ENCODE measurements at places on chromosomes 13 and 19.
A peak's percentile ranks its signal among the peaks of the same experiment; 100 is the strongest.

GRCh38 chr19:49085020-49085867, at the start of gene SNRNP70:
Gene SNRNP70 (plus strand): TSS chr19:49085451. CDS start chr19:49086415, 964 bp downstream.
- DNase-seq: peak; percentile 100

DNA sequence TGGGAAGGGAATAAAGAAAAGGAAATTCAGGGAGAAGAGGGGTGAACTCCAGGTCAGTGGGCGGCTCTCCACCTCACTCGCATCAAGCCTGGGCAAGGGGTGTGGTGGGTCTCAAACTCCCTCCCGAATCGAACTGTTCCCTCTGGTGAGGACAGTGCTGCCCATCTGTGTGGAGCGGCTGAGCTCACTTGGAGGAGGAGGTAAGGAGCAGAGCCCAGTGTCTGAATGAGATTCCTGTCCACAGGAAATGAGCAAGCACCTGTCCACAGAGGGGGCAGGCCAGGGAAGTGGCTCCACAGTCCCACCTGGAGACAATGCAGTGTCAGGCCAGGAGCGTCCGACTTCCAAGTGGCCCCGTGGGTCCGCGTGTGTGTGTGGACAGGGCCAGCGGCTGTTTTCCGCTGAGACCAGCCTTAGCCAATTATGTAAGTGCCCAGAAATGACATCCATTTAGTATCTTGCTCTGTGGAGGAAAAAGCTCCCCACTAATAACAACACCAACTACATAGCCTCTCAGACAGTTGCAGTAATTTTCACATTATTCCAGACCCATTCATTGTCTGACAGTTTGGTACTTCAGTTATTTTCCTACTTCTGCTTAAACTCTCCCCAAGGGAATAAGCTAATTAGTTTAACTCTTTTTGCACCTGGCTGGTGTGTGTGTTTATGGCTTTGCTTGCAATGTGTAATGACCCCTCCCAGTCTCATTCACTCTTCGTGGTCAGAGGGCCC, 114.6 kb downstream of the SOX1 start:
- no peak for DNase-seq

DNA sequence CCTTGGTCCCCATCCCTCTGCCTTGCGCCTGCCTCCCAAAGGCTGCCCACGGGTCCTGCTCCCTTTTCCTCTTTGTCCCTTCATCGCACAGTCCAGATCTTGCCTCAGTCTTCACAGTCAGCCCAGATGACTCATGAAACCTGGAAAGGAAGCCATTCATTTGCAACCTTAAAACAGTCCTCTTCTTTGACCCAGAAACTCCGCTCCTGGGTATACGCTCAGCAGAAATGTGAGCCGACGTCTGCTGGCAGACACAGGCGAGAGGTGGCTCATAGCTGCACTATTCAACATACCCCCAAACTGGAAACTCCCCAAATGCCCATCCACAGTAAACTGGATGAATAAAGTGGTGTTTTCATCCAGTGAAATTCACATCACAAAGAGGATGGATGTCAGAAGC, 13.6 kb upstream of the PEPD start:
- peak; percentile 64 for DNase-seq

- no peak for DNase-seq
These were observed 15.8 kb upstream of the OR7A17 start for GRCh38 chr19:14901675-14902260.

DNA sequence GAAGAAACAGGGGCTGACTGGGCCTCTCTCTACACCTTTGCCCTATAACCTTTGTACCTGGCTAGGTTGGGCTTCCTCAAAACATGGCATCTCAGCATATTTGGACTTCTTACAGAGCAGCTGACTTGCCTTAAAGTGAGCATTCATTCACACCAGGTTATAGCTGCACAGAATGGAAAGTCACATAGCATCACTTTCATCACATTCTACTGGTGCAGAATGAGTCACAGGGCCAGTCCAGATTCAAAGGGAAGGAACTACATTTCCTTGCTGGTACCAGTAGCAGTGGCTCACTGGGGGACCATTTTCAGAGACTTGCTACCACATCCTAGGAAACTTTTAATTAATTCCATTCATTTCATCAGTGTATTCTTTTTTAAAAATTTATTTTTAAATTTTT, 20.3 kb upstream of the TPTE2 start:
- no peak for DNase-seq

- no peak for DNase-seq
These were observed 458.7 kb downstream of the ZNF536 start for GRCh38 chr19:30830875-30831274.

GRCh38 chr13:110815471-110816204, 99.2 kb downstream of the ANKRD10 start:
- peak; percentile 15 for DNase-seq

DNA sequence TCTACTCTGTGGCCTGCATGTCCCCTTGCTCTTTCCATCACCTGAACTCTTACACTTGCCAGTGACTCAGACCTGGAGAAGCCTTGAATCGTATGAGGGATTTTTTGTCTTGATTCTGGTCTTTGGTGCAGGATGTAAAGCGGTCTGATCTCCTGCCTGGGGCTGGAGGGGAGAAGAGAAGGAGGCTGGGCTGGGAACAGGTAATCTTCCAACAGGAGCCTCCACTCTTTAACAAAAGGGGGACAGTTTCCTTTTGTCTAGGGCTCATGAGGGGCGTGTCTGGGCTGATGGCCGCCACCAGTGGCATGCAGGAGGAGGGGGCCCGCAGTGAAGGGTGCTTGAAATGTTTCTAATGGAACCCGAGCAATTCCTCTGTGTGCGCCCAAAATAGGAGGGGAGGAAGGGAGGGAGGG, 24.7 kb downstream of the NFIX start:
- DNase-seq: peak; percentile 62

DNA sequence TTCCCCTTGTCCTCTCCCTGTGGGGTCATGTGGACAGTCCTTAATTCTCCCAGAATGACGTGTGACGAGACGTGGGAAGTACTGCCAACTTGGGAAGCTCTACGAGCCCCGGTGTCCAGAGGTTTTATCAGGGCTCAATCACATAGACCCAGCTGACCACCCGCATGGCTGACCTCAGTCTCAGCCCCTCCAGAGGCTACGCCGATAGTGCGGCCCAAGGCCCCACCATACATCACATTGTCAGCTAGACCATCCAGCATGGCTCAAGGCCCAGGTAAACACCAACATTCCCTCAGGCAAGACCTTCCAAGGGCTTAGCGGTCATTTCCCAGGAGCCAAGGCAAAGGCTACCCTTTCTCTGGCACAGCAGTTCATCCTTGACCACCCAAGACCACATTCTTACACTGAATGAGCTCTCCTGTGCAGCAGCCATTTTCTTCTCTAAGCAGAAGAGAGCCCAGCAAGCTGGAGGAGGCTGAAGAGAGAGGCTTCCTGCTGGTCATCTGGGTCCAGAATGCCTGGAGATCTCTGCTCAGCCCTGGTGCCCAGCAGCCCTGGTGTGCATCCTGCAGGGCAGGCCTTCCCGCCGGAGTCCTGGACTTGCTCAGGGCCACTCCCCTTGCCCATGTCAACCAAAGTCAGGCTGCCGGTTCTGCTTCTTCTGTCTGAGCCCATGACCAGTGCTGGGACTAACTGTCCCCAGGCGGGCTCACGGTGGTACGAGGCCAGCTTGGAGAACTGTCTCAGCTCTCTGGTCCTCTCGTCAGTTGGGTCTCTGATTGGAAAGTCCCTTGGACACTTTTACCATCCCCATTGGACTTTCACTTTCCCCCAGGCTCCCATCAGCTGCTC, 7.9 kb upstream of the F10 start:
- no peak for DNase-seq

- no peak for DNase-seq
These were observed 61.8 kb downstream of the ZNF723 start for GRCh38 chr19:22893855-22894270.

- DNase-seq: no peak
These were observed 15.2 kb downstream of the ZNF331 start for GRCh38 chr19:53553156-53553555.

GRCh38 chr13:58806401-58806800, 1174.9 kb downstream of the PCDH17 start:
- no peak for DNase-seq

DNA sequence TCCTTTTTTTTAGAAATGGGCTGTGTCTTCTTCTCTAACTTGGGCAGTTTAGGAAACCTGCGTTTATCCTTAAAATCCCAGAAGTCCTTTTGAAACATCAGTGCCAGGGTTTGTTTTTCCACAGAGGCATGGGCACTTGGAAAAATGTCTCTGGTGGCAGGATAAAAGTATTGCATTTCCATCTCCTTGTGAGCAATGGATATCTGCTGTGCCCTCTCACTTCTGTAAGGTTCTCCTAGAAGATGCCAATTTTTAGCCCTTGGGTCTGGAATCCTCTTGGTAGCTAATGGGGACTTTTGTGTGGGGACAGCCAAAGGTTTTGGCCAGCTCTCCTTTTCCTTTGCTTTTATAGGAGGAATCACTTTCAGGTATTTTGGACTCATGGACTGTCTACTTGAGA, 21.0 kb downstream of the WDR87 start:
- DNase-seq: no peak

DNA sequence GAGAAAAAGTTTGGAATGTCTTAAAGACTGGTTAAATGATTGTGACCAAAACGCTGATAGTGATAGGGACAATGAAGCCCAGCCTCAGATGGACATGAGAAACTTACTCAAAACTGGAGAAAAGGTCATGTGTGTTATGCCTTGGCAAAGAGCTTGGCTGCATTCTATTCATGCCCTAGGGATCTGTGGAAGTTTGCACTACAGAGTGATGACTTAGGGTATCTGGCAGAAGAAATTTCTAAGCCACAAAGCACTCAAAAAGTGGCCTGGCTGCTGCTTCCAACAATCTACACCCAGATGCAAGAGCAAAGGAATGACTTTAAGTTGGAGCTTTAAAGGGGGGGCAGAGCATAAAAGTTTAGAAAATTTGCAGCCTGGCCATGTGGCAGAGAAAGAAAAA, 521.3 kb downstream of the UQCRFS1 start:
- DNase-seq: no peak

Measured in astrocyte of the hippocampus (primary cell).